ENCODE measurements at places on chromosomes 6 and 20. TPM values are rescaled to one million over a fixed set of nuclear protein-coding genes. Genes with fewer than 3 reads are reported as not detected.

- no peak for DNase-seq
These were observed 75.7 kb upstream of the CLDN20 start for GRCh38 chr6:155187994-155188706.

- no peak for DNase-seq
These were observed 86.6 kb upstream of the QKI start for GRCh38 chr6:163327921-163328320.

GRCh38 chr6:692356-692851 lies 535 bp downstream of the EXOC2 start:
- DNase-seq, result peak; percentile 45

DNA sequence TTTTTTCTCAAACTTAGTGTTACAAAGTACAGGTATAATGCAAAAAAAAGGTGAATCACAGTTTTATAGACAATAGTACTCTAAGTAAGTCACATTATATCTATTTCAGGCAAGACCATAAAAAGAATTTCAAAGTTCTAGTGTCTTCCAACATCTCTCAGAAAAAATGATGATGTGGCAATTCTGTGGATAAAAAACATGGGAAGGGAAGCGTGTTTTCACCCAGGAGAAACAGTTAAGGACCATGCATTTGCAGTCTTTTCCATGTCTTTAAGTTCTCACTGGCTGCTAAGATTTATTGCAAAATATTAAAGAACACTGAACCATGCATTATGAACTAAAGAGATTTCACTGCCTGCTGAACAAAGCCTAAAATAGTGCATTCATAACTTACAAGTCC lies 1.8 kb downstream of the SSR1 start:
- no peak for DNase-seq

- DNase-seq, result no peak
These were observed 233.0 kb downstream of the ANKRD60 start for GRCh38 chr20:57995381-57995977.

DNA sequence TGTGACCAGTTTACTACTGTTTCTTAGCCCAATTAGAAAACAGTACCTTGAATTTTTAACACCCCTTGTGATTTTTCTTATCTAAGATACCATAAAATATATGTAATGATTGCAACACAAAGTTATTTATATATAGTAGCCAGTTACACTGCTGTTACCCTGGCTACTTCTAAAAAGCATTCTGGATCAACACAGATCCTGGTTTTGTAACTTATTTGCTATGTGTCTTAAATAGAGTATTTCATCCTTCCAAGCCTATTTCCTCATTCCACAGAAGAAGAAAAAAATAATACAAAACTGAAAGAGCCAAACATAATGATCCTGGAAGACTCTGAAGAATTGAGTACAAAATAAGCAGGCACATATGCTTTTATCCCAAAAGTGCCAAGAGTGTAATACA lies 19.0 kb upstream of the GSTA4 start:
- no peak for DNase-seq

DNA sequence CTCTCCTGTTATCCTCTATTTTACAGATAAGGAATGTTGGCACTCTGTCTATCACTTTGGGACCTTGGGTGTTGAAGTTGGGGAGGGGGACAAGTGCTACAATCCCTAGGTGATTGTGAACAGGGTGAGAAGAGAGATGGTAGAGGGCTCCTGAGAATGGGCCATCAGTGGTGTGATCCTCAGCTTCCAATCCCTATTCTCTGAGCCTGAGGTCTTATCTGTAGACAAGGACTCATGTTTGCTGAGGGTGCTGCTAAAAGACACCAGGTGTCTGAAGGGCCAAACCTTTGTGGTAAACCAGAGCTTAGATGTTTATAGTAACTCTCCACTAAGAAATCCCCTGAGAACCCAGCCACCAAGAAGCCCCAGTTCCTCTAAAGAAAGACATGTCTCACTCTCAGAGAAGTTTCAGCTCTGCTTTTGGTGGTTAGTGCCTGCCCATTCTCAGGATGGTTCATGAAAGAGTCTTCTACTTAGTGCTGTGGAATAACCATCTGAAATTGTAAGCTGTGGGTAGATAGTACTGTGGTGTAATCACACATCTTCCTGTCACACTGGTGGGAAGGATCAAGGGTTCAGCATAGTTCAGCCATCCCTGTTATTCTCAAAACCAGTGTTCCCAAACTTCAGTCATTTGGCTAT lies 58.2 kb upstream of the IL20RA start:
- DNase-seq, result no peak

Gene IGF2R
- 70.0 TPM for total RNA-seq

Gene GGT7
- 1.9 TPM for total RNA-seq

Gene HLA-DRB1
- not detected for total RNA-seq

Gene HCRTR2
- total RNA-seq, result not detected

Gene DEFB125
- not detected for total RNA-seq
